H54 (cell line): ENCODE measurements at places on chromosomes 1 and 21.

DNA sequence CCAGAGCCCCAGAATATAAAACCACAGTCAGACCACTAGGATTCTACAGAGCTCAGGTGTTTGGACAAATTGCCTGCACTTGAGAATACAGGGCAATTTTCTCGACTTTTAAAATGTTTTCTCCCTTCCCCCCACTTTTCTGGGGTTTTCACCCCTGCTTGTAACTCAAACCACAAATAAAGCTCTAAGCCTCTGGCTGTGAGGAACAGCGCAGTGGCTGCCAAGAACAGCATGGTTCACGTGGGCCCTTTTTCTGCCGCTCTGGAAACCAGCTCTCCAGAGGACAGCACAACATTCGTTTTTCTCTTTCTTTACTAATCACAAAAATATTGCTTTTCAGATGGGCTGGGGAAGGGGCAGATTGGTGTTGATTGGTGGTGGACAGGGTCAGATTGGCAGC is 102.2 kb upstream of the JUN start:
- DNase-seq, result no peak

DNA sequence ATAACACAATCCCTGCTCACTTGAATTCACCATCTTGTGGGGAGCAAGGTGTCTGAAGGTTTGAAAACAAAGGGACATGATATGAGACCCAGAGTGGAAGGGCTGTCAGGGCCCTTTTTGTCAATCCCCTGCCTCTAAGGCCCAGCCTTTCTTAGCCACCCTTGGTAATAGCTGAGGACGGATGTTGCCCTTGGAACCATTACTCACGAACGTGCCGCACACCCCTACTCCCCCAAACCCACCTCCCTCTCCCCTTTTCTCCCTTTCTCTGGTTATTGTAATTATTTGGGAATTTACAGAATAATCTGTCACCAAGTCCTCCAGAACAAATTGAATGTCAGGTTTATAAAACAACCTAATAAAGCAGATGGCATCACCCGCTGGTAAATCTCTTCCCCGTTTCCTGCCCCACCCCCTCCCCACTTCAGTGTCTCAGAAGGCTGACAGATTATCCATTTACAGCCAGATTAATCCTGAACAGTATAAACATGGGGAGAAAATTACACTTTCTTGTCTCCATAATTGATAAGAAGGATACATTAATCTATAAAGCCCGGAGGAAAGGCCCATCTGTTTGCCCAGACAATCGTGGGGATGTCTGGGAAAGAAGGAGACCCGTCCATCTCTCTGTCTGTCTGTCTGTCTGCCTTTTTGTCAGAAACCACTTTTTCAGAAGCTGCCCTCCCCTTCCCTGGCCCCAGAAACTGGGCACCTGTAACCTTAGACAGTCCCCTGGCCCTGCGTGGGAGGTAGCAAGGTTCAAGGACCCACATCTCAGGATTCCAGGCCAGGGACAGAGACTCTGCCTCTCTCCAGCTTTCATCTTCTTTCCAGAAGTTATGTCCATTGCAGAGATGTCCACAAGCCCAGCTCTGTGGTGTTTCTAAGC is 60.6 kb upstream of the CD34 start:
- no peak for DNase-seq

DNA sequence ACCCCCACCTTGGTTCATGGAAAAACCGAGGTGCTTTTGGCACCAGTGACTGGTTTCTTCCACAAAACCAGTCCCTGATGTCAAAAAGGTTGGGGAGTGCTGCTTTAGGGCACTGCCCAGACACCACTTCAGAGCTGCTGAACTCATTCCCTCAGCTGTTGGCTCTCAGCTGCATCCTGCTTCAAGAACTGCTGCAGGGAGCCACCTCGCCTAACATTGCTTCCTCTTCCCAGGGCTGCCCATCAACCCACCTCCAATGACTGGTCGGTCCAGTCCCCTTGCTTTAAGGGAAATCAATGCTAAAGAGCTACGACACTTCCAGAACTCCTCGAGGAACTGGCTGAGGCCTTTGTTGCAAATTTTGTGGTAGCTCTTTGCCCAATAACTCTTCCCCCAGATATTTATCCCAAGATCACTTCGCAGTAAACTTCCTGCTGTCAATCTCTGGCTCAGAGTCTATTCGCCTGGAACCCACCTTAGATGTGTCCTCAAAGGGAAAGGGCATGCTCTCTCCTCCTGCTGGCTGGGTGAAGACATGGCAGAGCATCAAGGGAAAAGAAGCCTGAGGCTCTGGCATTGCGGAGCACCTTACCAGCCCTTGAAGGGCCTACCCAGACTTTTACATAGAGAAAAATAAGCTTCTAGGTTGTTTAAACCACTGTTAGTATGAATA is 29.0 kb downstream of the C1orf52 start:
- DNase-seq, result no peak

- peak; percentile 80 for DNase-seq
These were observed 45.1 kb downstream of the TMEM53 start for GRCh38 chr1:44628962-44629756.

GRCh38 chr1:15956150-15956549 is 19.8 kb downstream of the ZBTB17 start:
- no peak for DNase-seq

DNA sequence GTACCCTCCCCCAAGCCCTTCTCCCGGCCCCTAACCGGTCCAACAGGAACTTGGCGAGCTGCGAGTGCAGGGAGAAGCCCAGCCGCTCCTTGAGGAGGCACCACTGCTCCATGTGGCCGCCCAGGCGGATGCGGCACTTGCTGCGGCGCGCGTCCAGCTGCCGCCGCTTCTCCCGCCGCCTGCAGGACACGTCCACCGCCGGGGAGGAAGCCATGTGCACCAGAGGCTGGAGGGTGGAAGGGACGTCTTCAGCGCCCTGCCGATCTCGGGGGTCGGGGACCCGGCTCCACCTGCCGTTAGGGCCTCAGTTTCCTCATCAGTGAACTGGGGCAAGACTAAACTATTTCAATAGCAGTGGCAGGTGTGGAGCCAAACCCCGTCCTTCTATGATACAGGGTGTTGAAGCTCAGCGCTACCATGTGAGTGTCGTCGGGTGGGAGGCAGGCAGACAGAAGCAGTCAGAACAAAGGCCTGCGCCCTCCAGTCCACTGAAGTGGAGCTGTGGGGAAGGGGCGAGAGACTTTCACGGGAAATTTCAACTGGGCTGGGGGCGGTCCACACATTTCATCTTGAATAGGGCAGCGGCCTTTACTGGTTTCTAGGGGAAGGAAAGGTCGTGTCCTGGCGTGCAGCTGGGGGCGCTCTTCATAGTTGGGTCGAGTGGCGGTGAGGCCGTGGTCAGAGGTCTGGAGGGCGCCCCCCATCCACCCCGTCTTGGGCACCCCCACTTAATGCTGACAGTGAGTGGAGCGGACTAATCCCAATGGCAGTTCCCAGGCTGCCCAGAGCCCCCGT is 592 bp downstream of the ZNF692 start:
- no peak for DNase-seq
